Mammary epithelial cell (primary cell): ENCODE measurements at places on chromosomes 6 and 20. TPM values are rescaled to one million over a fixed set of nuclear protein-coding genes. Genes with fewer than 3 reads are reported as not detected.

The GFRAL gene
- not detected for total RNA-seq

The PPP1R3D gene
- 6.8 TPM for total RNA-seq

The HTR1E gene
- total RNA-seq, result not detected in 2 replicates

The COX4I2 gene
- not detected for total RNA-seq

The TGM3 gene
- total RNA-seq, result not detected

The KCNK15 gene
- total RNA-seq, result 1.0 TPM

The SLC16A10 gene
- total RNA-seq, result not detected

The ISM1 gene
- 0.33 TPM for total RNA-seq

The ERVFRD-1 gene
- total RNA-seq, result not detected in 2 replicates

The RIPPLY2 gene
- not detected for total RNA-seq

The MEI4 gene
- total RNA-seq, result not detected

The FRS3 gene
- 4.5 and 4.8 TPM in 2 replicates for total RNA-seq
